Stimulated activated CD8-positive, alpha-beta memory T cell treated with anti-CD3 and anti-CD28 coated beads, Interleukin-7, amount 100 ng/mL, for 24 hours (primary cell): ENCODE measurements at places on chromosomes 16 and 17.
A peak's percentile ranks its signal among the peaks of the same experiment; 100 is the strongest.

DNA sequence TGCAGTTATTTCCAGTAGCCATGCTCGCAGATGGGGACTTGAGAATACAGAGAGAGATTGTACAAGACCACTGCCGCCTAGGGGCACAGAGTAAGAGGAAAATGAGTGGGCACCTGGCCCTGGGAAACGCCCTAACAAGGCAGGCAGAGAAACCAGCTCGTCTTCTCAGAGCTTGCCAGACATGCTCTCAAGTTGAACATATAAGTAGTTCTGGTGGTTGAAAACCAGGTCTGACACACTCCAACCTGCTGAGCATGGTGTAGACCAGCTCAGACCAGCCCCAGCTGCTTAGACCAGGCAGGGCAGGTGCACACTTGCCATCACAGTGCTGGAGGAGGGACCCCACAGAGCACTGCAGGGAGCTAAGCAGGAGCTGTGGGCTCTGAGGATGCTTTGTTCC lies 250.5 kb downstream of the CPPED1 start:
- no peak for DNase-seq

GRCh38 chr16:50899951-50900350 lies 158.1 kb downstream of the CYLD start:
- DNase-seq, result no peak

- peak; percentile 27 for DNase-seq
These were observed 858 bp downstream of the MMD start for GRCh38 chr17:55420776-55421178.

GRCh38 chr17:39306509-39307212 lies 80.9 kb upstream of the STAC2 start:
- DNase-seq, result no peak

GRCh38 chr16:68236826-68237242 lies 907 bp upstream of the ESRP2 start:
- DNase-seq, result no peak

DNA sequence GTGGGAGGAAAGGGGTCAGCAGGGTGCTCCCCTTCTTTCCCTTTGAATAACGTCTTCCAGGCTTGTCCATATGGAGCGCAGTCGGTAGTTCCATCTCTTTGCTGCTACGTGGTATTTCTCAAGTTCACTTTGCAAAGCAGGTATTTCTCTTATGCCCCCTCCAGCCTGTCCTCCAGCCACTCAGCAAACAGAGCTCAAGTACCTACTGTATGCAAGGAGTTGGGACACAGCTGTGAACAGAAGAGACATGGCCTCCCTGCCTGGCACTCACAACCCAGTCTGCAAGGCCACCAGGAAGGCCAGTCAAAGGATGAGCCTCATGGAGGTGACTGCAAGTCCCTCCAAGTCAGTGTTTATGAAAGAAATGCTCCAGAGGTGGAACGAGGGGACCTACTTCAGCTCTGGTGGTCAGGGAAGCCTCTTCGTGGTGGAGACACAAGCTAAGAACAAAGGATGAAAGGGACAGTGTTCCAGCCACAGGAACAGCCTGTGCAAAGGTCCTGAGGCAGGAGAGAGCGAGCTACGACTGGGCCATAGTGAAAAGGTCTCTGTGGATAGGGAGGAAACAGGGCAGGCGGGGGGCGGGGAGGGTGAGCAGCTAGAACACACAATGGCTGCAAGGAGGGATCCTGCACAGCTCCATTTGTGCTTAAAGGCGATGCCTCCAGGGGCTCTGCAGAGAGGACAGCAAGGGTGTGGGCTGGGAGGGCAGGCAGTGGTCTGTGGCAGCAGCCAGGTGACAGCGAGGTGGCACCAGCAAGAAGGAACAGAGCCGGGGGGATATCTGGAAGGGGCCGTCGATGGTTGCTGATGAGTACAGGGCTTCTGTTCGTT lies 32.6 kb downstream of the PPL start:
- no peak for DNase-seq

DNA sequence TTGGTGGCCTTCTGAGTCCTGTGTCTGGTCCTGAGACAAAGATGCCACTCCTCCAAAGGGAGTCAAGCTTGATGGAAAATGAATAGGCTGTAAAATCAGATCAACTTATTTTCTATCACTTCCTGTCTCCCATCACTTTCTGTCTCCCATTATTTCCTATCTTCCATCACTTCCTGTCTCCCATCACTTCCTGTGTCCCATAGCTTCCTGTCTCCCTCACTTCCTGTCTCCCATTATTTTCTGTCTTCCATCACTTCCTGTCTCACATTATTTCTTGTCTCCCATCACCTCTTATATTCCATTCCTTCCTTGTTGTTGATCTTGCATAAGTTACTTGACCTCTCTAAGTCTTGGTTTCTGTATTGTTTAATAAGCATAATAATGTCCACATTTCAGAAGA lies 418.5 kb upstream of the EEF2KMT start:
- no peak for DNase-seq

DNA sequence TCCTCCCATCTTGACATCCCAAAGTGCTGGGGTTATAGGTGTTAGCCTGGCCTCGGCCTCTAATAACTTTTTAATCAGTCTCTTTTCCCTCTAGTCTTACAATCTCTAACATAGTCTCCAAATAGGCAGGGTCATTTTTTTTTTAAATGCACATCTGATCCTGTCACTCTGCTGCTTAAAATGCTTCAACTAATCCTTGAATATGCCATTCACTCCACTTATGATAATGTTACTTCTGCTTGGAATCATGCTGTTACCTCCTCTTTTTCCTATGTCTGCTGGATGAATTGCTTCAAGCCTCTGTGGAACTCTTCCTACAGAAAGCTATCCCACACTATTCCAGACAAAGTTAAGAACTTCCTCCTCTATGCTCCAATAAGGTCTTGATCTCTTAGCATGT lies 22.8 kb downstream of the CRLF3 start:
- DNase-seq, result no peak

DNA sequence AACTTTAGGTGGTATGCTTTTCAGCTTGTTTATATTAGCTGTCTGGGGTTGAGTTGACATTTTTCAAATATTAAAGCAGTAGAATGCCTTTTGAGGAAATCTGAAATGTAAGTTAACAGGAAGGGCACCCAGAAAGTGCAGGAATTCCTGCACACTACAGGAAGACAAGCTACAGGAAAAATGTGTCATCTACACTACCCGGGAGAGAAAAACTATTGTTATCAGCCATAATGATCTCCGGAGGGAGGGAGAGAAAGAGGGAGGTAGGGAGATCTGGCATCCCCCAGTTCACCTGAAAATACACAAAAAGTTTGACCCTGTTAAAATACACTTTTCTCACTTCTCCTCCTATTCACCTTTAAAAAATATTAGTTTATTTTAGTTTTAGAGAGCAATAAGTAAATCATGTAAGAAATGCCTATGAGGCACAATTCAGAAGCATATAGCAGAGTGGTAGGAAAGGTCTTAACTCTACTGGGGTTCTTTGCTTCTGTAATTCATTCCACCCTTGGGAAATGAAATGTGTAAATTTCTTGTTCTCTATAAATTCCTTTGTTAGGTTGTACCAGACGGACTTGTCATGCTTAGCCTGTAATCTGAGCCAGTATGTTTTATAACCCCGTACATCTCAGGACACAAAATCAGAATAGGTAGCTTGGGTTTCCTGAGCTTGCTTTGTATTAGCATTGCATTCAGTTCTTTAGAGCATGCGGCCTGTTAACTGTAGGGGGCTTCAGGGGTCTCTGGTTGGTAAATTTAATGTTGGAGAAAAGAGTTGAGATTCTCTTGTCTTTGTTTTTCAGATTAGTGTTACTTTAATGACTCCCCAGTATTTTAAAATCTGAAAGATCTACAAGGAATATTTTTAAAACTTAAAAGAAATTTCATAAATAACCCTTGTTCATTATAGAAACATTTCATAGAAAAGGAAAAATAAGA lies 3.3 kb downstream of the MAP2K6 start:
- no peak for DNase-seq

GRCh38 chr16:85586380-85587104 lies 26.6 kb upstream of the GSE1 start:
- no peak for DNase-seq

DNA sequence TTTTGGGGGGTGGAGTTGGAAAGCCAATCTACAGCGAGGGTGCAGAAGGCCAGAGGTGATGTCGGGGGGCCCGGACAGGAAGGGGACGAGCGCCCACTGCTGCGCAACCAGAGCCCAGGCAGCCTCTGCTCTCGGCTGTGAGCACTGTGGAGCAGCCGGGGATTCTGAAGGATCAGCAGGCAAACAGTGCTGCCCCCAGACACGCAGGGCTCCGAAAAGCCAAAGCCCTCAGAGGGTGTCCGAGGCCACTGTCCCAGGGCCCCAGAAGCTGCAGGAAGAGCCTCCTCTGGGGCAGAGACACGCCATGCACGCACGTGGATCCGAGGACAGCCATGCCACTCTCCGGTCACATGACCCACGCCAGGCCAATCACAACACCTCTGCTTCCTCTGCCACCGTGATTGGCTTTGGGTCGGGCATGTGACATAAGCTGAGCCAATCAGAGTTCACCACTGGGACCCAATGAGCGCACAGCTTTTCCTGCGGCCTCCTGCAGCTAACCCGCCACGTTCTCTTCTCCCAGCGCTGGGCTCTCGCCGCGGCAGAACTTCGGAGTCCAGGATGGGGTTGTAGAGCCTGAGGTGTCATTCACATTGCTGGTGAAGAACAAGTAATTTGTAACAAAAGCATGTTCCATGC lies 40.7 kb downstream of the ACTG1 start:
- no peak for DNase-seq

DNA sequence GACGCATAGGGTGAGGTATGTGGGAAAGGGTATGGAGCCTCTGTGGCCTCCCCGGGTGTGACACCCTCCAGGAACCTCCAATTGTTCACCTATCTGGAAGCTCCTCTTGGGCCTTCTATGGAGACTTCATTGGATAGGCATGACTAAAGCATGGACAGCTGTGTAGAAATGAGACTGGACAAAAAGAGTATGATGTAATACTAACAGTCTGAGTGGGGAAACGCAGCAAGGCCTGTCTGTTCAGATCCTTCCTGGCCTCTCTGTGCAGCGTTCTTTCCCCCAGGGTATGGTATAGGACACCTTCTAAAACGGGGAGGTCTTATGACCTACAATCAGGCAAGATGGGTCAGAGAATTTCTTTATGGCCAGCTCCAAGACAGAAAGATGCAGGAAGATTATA lies 30.7 kb upstream of the CCNF start:
- no peak for DNase-seq

DNA sequence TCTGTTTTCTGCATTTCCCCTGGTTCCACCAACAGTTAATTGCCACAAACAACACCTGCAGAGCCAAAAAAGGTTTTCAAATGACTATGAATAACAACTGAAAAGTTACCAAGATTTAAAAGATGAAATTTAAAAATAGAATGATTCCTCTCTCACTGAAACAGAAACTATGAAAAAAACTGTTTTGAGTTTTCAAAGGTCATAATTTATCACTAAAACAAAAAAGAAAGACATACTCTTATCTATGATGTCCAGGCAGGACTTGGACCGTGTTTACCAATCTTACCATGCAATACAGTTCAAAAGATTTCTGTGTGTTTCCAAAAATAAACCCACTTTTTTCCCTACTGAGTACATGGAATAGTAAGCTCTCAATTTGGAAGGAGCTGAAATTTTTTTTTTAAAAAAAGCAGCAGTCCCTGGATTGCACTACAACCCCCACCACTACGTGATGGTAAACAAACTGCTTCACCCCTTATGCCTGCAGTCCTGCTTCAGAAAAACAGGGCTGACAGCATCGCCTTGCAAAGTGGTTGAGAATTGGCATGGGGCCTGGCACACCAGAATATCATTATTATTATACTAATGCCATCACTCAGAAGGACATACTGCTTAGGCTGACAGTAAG lies 8.5 kb downstream of the TXNDC11 start:
- DNase-seq, result no peak

DNA sequence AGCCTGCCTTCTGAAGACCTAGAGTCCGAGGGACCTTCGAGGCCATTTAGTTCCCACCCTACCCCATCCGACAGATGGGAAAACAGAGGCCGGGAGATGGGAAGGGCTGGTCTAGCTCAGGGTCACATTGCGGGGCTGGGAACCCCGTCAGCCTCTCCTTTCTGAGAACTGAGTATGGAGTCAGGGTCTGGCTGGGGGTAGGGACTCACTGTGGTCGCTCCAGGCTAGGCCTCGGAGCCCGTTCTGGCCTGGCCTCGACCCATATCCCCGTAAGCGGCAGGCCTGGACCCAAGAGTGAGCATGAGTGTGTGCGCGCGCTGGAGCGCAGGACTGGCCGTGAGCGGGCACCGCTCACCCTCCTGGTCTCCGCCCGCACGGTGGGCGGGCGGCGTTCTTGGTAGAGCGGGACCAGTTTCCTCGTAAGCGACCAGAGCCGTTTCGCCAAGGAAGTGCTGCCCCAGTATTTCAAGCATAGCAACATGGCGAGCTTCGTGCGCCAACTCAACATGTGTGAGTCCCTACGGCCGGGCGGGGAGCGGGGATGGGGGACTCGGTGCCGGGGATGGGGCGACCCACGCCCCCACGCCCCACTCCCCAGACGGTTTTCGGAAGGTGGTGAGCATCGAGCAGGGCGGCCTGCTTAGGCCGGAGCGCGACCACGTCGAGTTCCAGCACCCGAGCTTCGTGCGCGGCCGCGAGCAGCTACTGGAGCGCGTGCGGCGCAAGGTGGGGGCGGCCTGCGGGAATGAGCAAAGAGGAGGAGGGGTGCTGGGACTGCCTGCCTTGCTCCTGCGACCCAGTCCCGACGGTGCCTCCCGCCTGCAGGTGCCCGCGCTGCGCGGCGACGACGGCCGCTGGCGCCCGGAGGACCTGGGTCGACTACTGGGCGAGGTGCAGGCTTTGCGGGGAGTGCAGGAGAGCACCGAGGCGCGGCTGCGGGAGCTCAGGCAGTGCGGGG lies 855 bp downstream of the HSF4 start:
- no peak for DNase-seq

GRCh38 chr17:48453447-48453846 lies 23.4 kb upstream of the SKAP1 start:
- DNase-seq, result no peak

GRCh38 chr16:1159973-1160772 lies 7.3 kb downstream of the CACNA1H start:
- no peak for DNase-seq

DNA sequence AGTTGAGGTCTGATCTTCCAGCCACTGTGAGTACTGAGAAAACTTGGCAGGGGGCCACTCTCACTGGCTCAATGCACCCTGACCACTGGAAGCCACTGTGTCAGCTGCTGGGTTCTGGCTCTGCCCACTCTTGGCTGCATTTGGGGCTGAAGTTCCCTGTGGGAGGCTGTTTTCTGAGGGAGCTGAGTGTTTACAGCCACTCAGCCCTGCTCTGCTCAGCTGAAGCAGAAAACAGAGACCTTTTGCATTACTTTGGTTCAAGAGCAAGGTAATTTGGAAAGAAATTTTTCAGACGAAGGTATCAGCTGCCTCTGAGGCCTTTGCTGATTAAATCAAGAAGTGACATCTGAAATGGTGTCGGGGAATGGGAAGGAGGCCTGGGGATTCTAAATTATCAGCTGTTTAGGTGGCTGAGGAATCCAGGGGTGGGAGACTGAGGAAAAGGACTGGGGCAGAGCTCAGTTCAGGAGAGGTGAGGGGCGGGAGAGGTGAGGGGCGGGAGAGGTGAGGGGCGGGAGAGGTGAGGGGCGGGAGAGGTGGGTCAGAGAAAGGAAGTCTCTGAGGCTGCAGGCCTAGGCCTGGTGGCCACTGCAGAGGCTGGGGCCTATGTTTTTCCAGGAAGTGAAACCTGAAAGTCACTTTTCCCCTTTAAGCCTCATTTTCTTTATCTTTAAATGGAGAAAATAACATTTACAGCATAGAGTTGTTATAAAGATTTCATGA lies at the start of gene ACSM5:
Gene ACSM5, plus strand, starts transcription at position 137 of the 723 bp plus-strand sequence. CDS start 1,951 bp downstream, outside the sequence.
- DNase-seq, result no peak

- no peak for DNase-seq
These were observed 104.3 kb upstream of the PSMD7 start for GRCh38 chr16:74192281-74192797.
